NCI-H1436 treated with DMSO at 0.1 percent for 48 hours (cell line): ENCODE measurements at places on chromosomes 2 and 18.

GRCh38 chr2:164642946-164643555 lies 21.8 kb upstream of the GRB14 start:
- no peak for DNase-seq

DNA sequence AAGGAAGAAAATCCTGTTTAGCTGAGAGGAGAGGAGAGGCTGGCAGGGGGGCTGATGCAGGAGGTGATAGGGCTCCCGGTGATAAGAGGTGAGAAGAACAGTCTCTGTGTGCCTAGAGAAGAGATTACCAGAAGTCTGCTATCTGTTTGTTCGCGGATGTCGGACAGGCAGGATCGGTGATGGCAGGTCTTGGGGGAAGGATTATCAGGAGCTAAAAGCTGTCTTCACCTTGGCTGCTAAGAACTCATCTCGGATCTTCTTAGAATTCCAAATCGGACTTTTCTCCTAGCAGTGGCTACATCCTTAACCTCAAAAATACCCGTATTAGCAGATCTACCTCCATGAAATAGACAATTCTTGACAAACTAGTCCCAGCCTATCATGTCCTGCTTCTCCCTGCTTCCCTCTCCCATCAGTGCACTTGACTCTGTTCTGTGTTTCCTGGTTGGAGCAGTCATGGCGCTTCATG lies 282.1 kb upstream of the TRIB2 start:
- no peak for DNase-seq

DNA sequence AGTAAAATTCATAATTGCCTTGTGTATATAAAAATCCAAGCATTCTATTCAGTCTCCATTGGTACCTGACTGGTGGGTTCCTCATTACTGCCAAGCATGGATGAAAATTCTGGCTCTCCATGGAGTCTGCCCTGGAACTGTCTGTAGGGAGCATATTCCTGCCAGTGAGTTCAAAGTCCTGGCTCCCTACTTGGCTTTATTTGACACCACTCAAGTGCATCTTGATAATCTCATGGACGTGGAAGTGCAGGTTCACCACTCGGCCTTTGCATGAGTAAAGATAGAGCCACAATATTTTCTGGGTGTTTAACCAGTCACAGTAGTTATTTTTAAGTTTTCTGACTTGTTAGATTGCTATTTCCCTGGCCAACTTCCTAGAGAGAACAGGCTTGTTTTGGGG lies 63.5 kb downstream of the CNTNAP5 start:
- DNase-seq = no peak

- DNase-seq = no peak
Observed at GRCh38 chr2:9765611-9766531, 77.4 kb upstream of the TAF1B start.

DNA sequence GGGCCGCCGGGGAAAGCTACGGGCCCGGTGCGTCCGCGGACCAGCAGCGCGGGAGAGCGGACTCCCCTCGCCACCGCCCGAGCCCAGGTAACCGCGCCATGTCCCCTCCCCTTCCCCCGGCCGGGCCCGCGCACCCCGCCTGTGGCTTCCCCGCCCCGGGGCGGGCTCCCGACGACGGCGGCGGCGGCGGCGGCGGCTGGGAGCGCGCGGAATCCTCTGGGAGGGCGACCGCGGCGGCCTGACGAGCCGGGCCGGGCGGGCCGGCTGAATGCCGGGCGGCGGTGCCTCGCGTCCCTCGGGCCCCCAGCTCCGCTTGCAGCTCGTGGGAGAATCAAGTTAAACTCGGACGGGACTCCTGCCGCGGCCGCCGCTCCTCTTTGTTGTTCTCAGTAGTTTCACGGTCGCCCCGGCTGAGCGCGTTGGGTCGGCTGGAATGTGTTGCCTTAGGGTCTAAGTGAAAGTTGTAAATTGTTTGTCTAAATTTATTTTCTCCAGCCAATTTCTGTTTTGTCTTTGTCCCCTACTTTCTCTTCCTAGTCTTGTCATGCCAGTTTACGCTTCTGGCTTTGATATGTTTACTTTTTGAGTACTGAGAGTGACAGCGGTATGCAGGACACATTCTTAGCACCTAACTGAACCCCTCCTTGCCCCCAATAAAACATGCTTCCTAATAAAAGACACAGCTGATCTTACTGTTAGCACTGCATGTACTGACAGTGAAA lies 685 bp downstream of the SMAD4 start:
- DNase-seq = no peak

- no peak for DNase-seq
Observed at GRCh38 chr2:24542269-24542872, 51.3 kb downstream of the NCOA1 start.

GRCh38 chr2:239926587-239927232 lies 98.4 kb downstream of the NDUFA10 start:
- no peak for DNase-seq

DNA sequence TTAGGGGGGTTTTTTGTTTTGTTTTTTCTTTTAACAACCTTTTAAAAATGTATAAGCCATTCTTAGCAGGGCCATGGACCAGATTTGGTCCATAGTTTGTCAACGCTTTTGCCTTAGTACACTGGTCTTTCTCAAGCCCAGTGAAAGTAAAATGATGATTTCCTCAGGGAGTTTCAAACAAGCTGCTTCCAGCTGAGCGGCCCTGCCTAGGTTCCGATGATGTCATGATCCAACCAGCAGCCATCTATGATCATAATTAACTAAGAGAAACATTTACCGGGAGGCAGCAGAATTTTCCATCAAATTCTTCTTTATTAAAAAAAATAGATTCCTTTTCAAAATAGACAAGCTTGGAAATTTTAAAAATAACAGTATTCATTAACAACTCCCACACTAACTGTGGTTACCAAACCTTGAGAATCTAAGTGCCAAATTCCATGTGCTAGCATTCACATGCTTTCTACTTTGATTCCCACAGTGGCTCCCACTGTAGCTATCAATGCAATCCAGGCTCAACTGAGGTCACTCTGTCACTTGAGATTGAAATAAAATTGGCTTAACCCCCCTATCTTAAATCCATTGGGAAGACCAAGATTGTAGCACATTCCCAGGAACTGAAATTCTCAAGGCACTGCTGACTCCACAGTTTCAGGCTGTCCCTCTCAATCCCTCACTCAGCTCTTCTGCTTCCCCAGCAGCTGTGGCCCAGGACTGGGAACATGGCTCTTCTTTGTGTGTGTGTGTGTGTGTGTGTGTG lies 148.9 kb downstream of the RNF152 start:
- no peak for DNase-seq

- no peak for DNase-seq
Observed at GRCh38 chr2:180871649-180872048, 108.8 kb upstream of the UBE2E3 start.

GRCh38 chr18:2979871-2980790 lies 32.8 kb downstream of the LPIN2 start:
- no peak for DNase-seq

DNA sequence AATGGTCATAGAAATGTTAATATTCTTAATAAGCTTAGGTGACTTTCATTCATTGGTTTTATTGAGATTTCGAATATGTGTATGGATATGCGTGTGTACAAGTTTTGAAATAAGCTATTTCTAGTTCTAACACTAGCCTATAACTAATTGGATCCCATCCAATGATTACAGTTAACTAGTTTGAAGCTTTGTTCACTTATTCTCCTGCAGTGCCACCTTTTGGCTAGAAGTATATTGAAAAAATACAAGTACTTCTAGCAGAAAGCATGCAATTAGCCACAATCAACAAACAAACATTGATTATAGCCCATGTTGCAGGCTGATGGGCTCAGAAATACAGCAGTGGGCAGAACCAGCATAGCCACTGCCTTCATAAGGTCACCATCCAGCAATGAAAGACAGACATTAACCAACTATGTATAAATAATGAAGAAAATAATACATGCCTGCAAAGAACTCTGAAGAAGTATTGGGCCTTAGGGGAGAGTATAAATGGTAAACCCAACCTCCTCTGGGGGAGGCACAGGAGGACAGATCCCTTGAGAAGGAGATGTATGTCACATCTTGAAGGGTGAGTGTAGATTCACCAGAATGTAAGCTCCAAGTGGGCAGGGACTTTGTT lies 5.1 kb upstream of the PIEZO2 start:
- DNase-seq = no peak

- DNase-seq = no peak
Observed at GRCh38 chr2:232898592-232899543, 28.8 kb downstream of the SNORC start.

- no peak for DNase-seq
Observed at GRCh38 chr2:151157000-151157735, 104.5 kb downstream of the RBM43 start.

DNA sequence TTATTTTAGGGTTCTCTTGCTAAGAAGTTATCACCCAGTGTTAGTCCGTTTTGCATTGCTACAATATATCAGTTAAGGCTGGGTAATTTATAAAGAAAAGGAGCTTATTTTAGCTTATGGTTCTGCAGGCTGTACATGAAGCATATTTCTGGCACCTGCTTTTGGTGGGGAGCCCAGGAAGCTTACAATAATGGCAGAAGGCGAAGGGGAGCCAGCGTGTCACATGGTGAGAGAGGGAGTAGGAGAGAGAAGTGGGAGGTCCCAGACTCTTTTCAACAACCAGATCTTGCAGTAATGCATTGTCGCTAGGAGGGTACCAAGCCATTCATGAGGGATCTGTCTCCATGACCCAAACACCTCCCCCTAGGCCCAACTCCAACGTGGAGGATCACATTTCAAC lies 688.8 kb upstream of the PIK3C3 start:
- DNase-seq = peak; percentile 65

DNA sequence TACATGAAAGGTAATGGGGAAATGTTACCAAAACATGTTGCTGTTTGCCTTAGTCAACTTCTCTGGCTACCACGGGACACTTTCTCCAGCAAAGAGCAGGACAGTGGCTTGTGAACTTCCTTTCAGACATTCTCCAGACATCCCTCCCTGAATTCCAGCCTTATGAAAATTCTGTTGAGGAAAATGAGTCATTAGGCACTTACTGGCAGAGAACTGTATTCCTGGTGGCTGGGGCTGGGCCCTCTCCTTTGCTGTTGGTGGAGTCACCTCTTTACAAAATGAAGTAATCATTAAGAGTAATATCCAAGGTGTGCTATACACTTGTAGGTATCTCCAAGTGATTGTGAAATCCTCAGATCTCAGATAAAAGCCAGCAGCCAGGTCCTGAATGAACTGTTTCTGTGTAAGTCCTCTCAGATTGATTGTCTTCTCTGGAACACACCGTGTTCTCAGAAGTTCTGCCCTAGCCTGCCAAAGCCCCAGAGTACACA lies 1.3 kb upstream of the FAP start:
- no peak for DNase-seq

- no peak for DNase-seq
Observed at GRCh38 chr2:53668624-53669026, 99.0 kb upstream of the CHAC2 start.

DNA sequence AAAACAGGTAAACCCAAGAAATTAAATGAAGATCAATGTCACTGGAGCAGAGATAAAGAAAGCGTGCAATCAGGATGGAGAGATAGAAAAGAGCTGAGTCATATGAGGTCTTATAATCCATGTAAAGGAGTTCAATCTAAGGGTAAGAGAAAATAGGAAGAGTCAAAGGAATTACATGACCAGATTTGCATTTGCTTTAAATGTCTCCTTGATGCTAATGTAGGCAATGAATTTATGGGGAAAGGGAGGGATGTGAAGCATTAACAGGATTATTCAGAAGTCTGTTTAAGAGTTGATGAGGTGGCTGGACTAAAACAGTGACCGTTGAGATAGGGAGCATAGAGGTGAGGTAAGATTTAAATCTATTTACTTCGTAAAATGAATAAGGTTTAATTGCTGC lies 623.1 kb downstream of the MBD2 start:
- no peak for DNase-seq

DNA sequence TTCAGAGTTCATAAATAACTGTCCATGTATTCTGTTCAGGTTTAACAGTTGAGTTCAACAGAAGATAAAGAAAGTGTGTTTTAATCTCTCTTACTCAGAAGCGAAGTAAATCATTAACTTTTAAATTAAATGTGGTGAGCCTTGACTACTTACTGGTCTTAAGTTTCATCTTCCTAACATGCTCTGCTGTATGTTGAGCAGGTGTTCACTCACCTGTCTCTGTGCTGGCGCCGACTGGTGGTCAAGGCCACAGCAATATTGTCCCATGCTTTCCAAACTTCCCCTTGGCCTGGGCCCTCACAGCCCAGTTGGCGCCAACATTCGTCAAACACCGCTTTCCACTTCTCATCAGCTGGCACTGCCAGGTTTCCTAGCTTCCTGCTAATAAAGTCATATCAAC lies 17.0 kb upstream of the MPP4 start:
- no peak for DNase-seq

DNA sequence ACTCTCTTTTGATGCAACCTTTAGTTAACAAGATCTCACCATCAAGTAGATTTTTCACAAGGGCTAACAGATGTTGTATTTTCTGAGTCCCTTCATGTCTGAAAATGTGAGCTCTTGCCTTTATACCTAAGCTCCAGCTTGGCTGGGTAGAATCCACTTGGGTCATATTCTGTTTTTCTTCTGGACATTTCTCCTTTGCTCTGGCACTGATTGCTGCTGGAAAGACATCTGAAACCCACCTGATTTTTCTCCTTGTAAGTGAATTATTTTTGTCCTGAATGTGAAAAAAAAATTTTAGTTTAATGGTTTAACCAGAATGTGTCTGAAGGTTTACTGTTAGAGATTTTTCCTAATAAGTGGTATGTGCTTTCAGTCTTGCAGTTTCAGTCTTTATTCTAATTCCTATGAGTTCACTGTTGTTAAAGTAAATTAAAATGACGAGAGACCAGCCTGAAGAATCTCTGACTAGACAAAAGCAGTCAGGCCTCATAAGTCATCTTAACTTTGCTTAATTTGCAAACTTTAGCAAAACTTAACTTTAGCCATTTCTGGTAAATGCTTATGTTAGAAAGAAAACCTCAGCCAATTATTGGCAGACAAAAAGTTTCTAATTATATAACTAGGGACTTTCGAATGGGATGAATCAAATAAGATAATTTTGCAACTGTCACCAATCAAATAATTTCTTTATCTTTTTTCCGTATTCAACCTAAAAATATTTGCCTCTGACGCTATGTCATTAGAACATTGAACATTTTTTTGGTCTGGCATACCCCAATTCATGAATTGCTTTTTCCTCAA lies 70.8 kb downstream of the ACAA2 start:
- DNase-seq = no peak

DNA sequence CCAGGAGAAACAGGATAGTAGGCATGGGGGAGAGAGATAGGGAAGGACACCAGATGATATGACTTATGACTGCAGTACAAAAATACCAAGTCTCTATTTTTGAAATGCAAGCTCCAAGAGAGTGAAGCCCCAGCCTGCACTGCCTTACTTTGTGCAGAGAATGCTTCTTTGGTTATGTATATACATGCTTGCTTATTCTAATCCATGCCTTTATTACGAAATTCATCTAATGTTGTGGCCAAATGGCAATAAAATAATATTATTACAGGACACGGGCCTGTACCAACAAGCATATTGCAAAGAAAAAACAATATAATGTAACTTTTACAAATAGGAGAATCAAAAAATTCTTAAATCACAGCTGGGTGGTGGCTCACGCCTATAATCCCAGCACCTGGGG lies 110.8 kb downstream of the BCL11A start:
- DNase-seq = no peak

GRCh38 chr2:201148434-201148990 lies 32.5 kb downstream of the CFLAR start:
- DNase-seq = no peak

- DNase-seq = no peak
Observed at GRCh38 chr18:58977801-58978200, 113.1 kb downstream of the ZNF532 start.
